Right renal pelvis (tissue), 4 donors: ENCODE measurements at places on chromosomes 11 and 22. TPM values are rescaled to one million over a fixed set of nuclear protein-coding genes. Genes with fewer than 3 reads are reported as not detected.

GRCh38 chr11:32440916-32441315 lies 5.6 kb upstream of the WT1 start:
- DNase-seq, result no peak

- DNase-seq, result no peak
Observed at GRCh38 chr11:125926682-125927081, 19.2 kb upstream of the VSIG10L2 start.

DNA sequence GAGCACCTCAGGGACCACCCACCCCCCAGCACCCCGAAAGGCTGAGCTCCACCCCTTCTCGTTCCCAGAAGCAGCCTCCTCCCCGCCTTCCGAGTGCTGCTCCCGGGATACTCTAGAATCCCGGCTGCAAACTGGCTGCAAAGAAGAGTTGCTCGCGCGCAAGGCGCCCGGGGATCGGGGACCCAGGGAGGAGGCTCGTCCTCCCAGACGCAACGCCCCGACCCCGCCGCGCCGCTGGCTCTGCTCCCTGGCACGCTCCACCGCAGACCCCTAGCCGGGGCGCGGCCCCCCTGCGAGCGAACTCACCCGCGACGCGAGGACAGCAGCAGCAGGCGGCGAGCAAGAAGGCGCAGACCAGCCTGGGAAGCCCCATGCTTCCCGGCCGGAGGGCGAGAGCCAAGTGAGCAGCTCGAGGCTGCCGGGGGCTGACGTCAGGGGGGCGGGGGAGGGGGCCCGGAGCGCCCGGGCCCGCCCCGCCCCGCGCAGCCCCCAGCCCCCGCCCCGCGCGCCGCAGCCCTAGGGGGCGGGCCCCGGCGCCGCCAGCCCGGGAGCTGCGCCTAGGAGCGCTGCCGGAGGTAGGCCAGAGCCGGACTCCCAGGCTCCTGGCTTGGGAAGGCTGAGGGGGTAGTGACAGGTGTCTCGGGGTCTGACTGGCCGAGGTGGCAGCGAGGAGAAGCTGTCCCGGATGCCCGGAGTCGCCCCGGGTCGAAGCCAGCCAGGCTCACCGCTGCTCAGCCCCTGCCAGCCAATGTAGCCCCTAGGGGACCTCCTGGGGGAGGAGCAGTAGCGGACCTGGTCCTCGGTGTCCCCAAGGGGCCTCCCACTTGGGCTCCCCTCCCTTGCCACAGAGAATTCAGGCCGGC lies at the start of gene MCAM:
TSS of gene MCAM (minus strand) at position 402 of the 863 bp plus-strand sequence. CDS start at position 373, 29 bp downstream.
- DNase-seq, result no peak

INPP5J gene
- 4.6 TPM for polyA plus RNA-seq

ANGPTL5 gene
- not detected for polyA plus RNA-seq

DNA sequence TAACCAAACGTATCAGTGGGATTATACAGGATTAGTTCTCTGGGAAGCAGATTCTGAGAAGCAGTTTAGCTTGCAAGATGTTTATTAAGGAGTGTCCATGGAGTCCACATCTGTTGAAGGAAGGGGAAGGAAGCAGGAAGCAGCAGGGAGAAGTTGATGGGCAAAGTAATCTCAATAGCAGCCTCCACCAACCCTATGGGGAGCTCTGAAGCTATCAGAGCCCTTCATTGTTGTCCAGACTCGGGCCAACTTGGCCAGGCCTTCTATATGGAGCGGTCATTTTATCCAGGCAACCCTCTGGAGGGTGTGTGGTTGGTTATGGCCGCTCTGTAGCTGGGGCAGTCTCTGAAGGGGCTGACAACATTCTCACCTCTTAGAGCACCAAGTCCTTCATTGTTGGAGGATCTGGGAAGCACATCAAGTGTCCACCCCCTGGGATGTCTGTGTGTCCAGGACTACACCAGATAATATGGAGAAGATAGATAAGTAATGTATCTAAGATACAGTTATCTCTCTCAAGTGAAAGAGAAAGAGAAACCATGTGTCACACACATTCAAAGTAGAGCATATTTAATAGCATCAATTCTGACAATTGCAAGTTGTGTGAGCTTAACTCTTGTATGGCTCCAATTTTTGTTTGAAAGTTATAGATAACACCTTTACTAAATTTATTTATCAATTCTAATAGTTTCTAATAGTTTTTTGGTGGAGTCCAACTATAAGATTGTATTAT lies 101.7 kb upstream of the TRIM77 start:
- DNase-seq, result no peak
